ENCODE measurements at places on chromosomes 5 and 9. TPM values are rescaled to one million over a fixed set of nuclear protein-coding genes. Genes with fewer than 3 reads are reported as not detected.

- no peak for ATAC-seq
These were observed 207.0 kb downstream of the AUH start for GRCh38 chr9:91154686-91155085.

DNA sequence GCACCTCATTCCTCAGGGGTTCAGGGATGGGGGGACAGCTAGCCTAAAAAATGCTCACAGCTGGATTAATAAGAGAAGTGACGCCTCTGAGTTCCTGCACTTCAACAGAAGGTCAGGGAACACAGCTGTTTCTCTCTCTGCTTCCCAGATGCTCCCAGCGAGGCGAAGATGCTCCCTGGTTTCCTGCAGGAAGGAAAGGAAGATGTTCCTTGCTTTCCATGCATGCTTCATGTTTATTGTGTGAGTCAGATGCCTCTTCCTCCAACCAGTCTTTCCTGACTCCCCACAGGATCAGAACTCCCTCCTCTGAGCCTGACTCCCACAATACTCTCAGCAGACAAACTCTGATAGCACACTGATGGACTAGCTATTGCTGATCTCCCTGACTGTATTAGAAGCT, 71.9 kb downstream of the MFAP3 start:
- ATAC-seq: no peak

TRIM36 gene
- 9.7 TPM for total RNA-seq

DNA sequence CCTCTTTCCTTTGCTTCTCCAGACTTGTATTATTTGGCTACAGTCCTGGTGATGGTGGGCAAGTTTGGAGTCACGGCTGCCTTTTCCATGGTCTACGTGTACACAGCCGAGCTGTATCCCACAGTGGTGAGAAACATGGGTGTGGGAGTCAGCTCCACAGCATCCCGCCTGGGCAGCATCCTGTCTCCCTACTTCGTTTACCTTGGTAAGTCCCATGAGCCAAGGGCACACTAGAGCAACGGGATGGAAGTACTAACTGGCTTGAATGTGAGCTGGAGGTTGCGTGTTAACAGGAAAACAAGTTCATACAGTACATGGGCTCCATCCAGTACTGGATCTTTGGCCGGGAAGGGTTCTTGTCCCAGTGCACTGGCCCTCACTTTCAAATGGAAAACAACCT, 22.9 kb downstream of the SLC22A5 start:
- no peak for ATAC-seq

DNA sequence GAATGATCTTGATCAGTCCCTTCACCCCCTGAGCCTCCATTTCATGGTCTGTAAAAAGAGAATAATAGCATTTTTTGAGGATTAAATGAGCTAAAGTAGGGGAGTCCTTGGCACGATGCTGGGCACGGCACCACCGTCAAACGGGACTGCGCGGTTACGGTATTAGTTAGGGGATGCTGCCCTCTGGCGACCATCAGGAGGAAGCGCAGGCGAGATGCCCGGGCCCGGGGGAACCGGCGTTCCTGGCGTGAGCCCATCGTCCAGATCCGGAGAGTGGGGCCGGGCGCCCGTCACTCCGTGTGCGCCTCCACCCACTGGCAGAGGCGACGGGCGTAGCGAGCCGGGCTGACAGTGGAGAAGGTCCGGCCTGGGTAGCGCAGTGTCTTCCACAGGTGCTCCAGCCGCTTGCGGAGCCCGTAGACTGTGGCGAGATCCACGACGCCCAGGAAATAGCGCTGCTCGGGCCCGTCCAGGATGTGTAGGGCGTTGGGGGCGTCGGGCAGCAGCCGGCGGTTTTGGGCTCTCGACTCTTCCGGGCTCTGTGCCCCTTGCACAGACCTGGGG, 4.8 kb upstream of the ST6GALNAC4 start:
- peak; percentile 10 for ATAC-seq

DNA sequence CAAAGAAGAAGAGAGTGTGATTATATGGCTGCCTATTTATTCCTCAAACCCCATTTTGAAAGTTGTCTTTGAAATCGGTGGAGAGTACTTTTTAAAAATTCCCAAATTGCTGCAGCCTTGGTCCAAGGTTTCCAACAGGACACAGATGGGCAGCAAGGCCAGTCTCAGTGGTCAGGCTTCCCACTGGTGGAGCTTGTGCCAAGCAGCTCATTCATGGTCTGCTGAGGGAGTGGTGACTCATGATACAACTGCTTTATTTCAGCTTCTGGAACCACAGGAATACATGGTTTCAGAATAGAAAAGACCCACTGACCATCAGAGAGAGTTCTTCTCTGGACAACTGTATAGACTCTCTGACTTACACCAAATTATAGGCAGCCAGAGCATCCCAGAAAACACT, 673.1 kb upstream of the KLF4 start:
- ATAC-seq: no peak

HAND1 gene
- not detected for total RNA-seq

GRCh38 chr5:172005708-172006320, 624 bp downstream of the FBXW11 start:
- no peak for ATAC-seq

FBXL17 gene
- total RNA-seq: 20.3 TPM

PKD2L2 gene
- total RNA-seq: 0.15 TPM

- ATAC-seq: no peak
These were observed 2.6 kb downstream of the DIAPH1 start for GRCh38 chr5:141615991-141616720.

DNA sequence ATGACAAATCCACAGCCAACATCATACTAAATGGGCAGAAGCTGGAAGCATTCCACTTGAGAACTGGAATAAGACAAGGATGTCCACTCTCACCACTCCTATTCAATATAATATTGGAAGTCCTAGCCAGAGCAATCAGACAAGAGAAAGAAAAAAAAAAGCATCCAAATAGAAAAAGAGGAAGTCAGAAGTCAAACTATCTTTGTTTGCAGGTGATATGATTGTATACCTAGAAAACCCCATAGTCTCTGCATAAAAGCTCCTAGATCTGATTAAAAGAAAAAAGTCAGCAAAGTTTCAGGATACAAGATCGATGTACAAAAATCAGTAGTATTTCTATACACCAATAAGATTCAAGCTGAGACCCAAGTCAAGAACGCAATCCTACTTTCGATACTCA, 66.1 kb downstream of the OSMR start:
- ATAC-seq: no peak

DNA sequence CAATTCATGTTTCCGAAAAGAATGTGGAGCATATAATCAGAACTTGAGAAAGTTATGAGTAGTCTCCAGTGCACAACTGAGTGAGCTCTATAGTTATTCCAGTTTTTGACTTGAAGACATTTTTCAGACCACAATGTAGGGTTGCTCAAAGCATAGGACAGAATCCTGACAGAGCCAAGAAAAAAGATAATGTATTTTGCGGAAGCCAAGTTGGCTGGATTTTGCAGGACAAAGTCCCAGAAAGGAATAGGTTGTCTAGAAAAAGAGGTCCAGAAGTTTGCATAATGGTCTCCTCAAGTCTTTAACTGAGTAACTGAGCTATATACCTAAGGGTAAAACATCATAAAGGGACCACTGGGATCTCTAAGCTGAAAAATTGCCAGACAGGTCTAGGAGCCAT, 1028.0 kb downstream of the TAF11L14 start:
- ATAC-seq: no peak

LCN10 gene
- 7.9 TPM for total RNA-seq

GRCh38 chr5:77163453-77163852, 47.0 kb upstream of the PDE8B start:
- ATAC-seq: no peak

ANKRD31 gene
- total RNA-seq: not detected

DNA sequence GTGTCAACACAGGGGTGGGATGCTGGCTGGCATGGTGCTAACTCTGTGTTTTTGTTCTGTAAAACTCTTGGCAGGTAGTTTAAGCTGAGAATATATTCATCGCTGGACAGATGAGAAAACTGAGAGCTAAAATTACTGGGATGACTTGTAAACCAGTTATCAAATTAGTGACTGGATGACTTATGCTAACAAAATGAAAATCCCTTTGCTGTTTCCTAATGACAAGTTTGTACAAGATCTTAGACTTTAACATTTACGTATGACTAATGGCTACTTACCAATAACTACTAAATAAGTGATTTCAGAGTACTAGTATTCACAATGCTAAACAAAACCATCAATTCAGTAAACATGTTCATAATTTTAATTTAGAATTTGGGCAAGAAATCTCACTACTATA, 854.8 kb upstream of the ARRDC3 start:
- ATAC-seq: no peak

COL5A1 gene
- 48.5 TPM for total RNA-seq

GRCh38 chr5:52822437-52822836, 34.7 kb downstream of the ITGA1 start:
- peak; percentile 66 for ATAC-seq

SPINK7 gene
- not detected for total RNA-seq

DNA sequence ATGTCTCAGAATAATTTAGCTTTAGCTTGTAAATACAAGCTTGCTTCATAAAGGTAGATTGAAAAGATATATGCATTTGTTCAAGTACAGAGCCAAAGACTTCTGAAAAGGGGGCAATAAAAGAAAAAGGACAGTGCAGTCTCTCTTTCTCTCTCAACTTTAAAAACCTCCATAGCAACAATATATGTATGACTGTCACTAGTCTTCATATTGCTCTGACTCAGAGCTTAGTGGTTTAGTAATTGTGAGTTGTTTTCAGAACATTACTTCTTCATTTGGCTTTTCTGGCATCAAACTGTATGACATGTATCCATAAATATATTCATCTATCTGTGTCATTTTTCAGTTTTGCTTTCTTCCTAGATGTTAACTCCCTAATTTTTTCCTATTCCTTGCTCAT, 194.6 kb upstream of the KIF2A start:
- ATAC-seq: no peak

EDIL3 gene
- 12.2 TPM for total RNA-seq

- no peak for ATAC-seq
These were observed 78.1 kb downstream of the DENND1A start for GRCh38 chr9:123851851-123852250.

DNA sequence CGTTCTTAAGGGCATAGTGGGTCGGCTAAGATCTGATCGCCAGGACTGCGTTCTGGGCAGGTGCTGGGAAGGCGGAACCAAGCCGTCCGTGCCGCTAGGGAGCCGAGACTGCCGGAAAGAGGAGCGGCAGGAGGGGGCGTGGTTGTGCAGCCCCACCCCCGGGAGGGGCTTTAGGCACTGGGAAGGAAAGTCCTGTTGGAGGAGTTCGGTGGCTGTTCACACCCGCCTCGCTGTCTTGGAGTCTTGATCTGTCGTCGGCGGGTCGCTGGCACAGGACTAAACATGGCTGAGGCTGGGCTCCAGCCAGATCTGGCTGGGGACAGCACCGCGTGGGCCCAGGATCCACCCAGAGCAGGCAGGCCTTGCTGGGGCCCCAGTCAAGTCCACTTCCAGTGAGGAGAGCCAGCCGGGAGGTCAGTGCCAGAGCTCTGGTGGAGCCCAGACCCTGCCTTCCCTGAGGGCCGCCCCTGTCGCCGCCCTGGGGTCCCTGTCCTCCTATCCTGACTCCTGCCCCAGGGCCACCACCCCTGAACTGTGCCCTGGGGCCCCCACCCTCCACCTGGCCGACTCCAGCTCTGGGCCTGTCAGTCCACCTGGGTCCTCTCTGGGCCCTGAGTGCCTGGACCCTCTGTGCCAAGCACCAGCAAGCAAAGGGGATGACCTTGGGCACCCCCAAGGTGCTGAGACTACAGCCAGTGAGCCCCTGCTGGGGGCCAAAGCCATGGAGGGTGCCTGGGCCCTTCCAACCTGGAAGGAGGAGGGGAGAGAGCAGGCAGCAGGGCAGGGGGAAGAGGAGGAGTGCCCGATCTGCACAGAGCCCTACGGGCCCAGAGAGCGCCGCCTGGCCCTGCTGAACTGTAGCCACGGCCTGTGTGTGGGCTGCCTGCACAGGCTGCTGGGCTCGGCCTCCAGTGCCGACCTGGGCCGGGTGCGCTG, 4.5 kb downstream of the RNF208 start:
- peak; percentile 24 for ATAC-seq

All from gastroesophageal sphincter (tissue), 4 donors.